Aortic smooth muscle cell (primary cell): ENCODE measurements at places on chromosomes 7 and 10. TPM values are rescaled to one million over a fixed set of nuclear protein-coding genes. Genes with fewer than 3 reads are reported as not detected.

The CACNB2 gene
- 0.26 and 0.31 TPM in 2 replicates for total RNA-seq

The FKBP9 gene
- total RNA-seq, result 318 and 351 TPM in 2 replicates

The SPDYE1 gene
- not detected in 2 replicates for total RNA-seq

The DEPP1 gene
- 36.6 and 79.2 TPM in 2 replicates for total RNA-seq

The PKD2L1 gene
- total RNA-seq, result not detected in 2 replicates

The TRPV6 gene
- total RNA-seq, result under 0.01 and 0.13 TPM in 2 replicates

The SCIN gene
- under 0.01 and 0.25 TPM in 2 replicates for total RNA-seq

The EIF5AL1 gene
- 0.50 and 0.53 TPM in 2 replicates for total RNA-seq

The AS3MT gene
- total RNA-seq, result 8.2 and 9.8 TPM in 2 replicates

The EMX2 gene
- total RNA-seq, result not detected in 2 replicates

The C10orf67 gene
- not detected in 2 replicates for total RNA-seq
